ENCODE measurements at places on chromosomes 1 and 21.

GRCh38 chr1:181603735-181604410, 120.6 kb downstream of the CACNA1E start:
- no peak for DNase-seq

DNA sequence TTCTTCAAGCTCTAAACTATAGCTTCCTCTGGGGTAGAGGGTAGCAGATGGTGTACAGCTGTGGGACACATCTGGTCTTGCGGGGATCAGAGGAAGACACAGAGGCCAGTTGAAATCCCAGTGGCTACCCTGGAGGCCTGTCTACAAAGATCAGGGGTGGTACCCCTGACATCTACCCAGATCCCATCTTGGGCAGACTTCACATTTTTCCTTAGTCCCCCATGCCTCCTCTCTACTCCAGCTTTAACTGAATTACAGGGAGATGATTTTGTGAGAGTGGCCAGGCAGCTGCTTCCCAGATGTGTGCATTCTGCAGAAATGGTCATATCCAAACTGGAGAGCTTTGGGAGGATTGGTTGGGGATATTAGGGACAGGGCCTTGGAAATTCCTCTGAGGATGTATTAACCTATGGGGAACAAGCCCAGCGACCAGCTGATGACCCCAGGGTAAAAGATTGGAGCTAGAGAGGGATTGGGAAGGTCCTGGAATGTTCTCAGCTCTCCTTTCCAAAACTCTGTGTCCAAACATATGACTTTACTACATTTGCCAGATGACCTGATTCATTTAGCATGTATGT, 9.6 kb upstream of the CD34 start:
- DNase-seq = no peak

DNA sequence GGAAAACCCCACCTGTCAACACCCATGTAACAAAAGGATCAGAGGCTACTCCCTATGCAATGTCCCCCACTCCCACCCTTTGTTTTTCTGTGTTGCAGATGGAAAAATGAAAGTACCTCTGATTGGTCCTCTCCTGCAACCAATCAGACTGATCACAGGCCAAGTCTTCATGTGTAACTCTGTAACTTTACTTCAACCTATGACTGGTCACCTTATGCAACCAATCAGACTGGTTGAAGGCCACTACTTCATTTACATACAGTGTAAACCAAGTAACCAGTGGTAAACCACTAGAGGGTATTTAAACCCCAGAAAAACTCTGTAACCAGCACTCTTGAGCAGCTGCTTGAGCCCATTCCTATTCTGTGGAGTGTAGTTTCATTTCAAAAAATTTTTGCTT, 266.3 kb upstream of the OLFM3 start:
- DNase-seq = no peak

- DNase-seq = no peak
Measured at GRCh38 chr1:117798550-117798949, 130.9 kb downstream of the GDAP2 start.

DNA sequence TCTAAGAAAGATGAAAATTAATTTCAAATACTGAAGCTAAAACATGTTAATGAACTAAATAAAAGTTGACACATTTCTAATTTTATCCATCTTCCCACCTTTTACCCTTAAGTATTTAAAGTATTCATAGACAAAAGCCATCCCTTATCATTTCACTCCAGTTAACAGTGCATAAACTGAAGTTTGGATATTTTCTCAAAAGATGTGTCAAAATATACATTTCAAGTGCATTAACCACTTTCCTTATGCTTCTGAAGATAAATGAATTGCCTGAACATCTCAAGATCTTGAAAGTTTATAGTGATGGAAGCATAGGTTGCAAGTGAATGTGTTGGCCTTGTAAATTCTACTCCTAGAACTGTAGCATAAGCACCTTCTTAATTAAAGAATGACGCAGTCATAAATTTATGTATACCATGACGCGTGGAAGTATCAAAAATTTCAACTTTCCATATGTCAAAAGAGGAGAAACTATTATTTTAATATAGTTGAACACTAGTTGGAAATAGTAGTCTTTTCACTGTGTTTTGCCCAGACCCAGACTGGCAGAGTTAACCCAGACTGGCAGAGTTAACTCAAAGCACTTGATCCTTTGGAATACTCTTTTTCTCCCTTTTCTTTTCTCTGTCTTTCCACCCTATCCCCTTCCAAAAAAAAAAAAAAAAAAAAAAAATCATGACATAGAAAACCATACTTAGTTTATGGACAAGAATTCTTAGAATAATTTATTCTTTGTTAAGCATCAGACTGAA, 282.6 kb upstream of the C1orf105 start:
- no peak for DNase-seq

- DNase-seq = no peak
Measured at GRCh38 chr1:14909273-14909672, 244.3 kb upstream of the TMEM51 start.

DNA sequence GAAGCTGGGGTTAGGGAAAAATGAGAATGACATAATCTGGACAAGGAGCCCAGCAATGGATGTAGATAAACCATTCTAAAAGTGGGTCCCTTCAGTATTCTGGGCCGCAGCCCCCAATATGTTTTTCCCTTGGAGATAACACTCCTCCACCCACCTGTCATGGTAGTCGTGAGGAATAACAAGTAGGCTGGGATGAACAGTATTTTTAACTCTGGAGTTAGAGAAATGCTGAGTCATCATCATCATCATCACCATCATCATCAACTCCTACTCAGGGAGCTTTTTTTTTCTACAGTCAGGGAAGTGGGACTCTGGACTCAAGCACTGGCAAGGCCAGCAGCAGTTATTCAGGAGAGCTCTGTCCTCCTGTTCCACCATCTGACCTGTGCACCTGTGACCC, 12.8 kb downstream of the CADM3 start:
- DNase-seq = no peak

- peak; percentile 74 for DNase-seq
Measured at GRCh38 chr1:21175670-21176581, 771 bp downstream of the EIF4G3 start.

All from Karpas-422 (cell line).